ENCODE measurements at places on chromosomes 4 and X.

DNA sequence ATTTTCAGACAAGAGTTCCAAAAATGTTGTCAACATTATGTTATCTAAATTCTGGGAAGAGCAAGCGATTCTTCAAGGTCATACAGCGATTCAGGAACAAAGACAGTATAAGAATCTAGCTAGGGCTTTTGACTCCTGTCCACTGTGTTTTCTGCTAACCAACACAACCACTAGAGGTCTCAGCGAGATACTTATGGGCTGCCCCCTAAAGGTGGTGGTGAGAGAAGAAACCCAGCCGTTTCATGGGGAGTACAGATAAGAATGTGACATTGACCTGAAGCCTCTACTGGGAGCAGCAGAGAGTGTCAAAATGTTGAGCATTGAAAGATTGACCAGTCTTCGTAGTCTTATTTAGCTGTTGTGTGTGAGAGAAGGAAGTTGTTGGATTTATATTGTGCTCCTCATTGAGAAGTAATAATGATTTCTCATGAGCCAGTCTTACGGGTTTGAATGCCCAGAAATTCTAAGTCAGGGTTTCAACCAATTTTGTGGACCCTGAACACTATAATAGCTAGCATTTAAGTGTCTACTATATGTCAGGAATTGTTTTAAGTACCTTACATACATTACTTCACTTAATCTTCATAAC is 168.3 kb downstream of the SPRY1 start:
- peak; percentile 97 for ATAC-seq

DNA sequence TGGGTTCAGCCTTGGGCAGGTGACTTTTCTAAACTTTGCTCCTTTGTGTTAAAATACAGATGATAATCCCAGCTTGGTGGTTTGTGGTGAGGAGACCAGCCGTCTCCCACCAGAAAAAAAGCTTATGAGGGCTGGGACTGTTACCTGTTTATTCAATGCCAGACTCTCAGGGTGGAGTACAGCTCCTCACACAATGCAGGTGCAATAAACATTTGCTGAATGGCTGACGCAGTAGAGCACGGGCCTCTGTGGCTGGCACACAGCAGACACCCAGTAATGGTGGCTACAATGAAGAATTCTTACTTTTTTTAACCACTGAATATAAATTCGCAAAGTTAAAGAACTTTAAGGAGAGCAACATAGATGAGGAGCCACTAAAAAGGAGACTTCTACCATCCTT is 30.2 kb downstream of the BEND4 start:
- ATAC-seq: no peak

DNA sequence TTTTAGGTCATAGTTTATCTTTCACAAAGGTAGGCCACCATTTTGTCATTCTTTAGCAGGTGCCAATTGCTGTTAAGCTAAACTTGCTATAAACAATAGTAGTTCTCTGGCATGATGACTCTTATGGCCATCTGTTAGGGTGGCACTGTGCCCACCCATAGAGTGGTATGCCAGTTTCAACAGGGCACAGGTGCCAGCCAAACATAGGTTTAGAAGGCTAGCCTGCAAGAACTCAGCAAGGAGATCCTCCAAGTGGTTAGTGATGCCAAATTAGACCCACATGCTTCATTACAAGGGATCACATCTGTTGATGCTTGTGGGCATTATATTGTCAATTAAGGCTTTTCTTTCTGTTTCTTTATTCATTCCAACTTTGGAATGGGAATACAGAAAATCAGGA is 204.5 kb downstream of the FMR1NB start:
- no peak for ATAC-seq

GRCh38 chr4:184216515-184216914 is 1.2 kb downstream of the ENPP6 start:
- ATAC-seq: no peak

GRCh38 chr4:5719350-5720055 is 8.5 kb downstream of the EVC start:
- no peak for ATAC-seq

DNA sequence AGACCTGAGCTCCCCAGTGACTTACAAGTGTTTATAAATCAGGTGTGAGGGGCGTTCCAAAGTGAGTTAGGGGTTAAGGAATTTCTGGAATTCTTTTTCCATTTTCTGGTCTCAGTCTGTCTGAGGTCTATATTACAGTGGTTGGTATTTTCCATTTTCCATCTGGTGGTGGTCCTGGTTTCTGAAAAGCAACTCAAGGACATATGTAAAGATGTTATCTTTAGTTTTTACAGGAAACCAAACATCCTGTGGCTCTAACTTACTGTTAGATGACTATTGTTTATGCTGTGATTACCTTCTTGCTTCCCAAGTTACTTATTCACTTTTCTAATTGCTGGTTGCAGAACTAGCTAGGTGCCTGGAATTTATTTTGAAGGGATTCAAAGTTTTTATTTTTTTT is 53.5 kb upstream of the IL21 start:
- ATAC-seq: no peak

- ATAC-seq: no peak
These were observed 142.5 kb downstream of the COL4A5 start for GRCh38 chrX:108582151-108582550.

GRCh38 chr4:123073650-123074049 is 151.3 kb upstream of the NUDT6 start:
- no peak for ATAC-seq

DNA sequence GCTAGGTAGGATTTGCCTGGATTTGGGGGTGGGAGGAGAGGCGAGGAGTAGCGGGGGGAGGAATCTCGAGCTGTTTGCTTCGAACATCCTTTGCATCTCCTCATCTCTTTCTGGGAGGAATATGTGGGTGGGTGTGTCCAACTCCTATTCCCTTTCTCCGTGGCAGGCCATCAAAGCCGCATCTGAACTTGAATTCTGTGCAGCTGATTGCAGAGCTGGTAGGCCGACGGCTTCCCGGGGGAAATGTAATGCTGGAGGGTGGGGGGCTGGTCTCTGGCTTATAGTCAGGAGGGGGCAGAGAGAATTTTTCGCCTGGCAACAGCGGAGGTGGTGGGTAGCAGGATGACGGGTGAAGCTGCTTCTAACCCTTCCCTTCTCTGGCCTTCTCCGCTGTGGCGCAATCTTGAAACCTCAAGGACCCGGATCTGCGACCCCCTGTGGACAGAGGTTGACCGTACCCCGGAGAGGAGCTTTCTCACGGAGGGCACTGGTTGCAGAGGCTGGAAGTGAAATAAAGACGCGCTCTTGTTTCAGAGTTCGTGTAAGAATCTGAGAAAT is 628 bp downstream of the ZCCHC12 start:
- no peak for ATAC-seq

DNA sequence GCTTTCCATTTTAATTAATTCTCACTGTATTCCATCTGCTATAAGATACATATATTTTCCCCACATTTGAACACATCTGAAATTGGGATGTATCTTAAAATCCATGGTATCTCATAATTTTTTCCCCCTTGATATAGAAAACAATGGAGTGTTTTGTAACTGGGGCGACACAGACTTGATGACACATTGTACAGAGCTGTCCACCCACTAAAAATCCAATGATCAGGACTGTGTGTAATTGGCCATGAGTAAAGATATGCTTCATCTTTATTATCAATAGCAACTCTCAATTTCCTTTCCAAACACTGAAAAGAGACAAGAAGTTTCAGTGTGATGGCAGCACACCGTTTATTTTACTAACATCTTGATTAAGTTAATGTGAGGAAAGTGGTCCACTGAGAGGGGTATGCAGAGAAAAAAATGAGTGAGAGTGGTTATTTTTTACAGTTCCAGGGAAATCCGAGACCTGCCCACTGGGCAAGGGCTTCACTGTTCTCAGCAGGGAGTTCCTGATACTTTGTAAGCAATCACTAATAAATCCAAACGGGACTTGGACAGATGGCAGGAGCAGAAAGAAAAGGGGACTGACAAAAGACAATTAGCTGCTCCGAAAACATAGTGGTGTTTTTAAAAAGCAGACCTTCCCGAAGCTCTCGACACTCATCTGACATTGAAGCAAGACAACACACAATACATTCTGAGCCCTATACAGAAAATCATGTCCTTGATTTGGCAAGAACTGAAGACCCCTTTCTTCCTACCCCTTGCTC is 149.4 kb downstream of the TSPAN5 start:
- ATAC-seq: no peak

- no peak for ATAC-seq
These were observed 64.9 kb downstream of the SORCS2 start for GRCh38 chr4:7256984-7257810.

GRCh38 chr4:53626491-53626890 is 35.2 kb upstream of the LNX1 start:
- ATAC-seq: no peak

DNA sequence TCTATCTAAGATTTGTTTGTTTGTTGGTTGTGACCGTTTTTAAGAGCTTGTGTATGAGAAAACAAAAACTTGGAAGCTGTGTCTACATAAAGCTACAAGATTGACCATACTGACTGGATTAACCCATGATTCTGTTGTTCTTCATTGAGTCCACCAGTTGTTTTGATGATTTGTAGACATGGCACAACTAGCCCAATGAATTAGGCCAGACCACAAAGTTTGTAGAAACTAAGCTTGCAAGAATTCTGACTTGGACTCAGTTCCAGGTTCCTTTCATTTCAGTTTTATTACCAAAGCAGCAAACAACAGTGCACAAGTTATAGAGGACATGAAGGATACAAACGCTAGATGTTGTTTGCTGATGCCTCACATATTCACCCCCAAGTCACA is 119.3 kb downstream of the RASGEF1B start:
- no peak for ATAC-seq

DNA sequence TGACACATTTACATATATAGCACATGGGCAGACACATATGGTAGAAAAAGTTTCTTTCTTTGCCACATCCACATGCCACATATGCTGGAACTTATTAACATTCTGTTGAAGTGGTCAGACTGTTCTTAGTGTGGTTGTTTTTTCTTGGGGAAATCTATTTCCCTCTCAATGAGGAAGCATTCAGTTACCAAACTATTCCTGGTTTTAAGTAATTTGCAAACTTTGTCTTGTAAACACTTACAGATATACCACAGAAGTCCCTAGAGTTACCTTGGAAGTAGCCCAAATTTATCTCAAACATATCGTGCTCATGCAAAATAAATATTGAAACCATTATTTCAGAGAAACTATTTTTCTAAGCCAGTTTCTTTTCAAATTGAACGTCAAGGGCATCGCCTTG is 625.5 kb upstream of the INTU start:
- no peak for ATAC-seq

DNA sequence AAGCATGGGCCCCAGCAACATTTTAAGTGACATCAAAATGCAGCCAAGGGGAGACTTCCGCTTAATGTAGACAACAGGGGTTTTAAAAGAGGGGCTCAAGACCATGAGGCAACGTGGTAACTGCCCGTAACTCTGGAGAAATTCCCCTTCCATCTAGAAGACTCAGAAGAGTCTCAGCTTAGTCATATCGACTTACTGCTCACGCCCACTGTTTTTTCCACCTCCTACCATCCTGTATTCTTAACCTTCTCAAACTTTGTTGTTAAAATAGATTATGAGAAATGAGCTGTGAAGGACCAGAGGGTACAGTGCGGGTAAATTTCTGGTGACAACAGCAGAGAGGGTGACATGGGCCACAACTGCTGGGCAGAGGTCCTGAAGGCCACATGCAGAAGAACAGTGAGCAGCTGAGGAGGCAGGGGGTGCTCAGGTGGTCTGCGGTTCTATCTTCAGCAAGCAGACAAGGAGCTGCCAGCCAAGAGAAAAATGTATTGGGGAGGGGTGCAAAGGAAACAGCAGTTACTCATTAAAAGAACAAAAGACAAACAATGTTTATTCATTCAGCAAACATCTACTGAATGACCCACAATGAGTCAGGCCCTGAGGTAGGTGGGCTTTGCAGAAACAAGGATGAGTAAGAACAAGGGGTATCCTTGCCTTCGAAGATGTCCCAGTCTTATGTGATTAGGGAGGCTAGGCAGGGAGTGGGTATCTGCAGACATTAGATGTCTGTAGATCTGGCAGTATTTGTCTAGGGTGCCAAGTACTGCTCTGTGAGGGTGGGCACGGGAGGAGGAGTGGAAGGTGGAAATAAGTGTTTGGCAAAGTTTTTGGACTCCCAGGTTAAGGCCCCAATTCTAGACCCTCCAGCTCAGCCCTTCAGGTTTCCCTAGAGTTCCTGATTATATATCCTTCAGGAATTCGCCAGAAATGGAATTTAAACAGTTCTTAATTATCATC is 175.3 kb downstream of the TSPAN5 start:
- ATAC-seq: peak; percentile 91

GRCh38 chr4:147492306-147492705 is 11.4 kb downstream of the EDNRA start:
- ATAC-seq: no peak

DNA sequence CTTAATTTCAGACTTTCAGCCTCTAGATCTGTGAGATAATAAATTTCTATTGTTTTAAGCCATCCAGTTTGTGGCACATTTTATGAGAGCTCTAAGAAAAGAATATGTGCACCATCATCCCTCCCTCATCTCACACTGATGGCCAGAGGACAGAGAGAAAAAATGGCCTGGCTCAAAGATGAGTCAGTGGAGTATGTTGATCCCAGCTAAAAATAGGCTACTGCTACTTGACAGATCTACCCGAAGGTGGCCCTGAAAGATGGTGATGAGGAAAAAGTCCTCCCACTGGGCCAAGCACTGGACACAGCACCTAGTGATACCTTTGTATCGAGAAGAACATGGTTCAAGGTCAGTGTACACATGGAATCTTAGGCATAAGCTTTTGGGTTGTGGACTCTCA is 38.2 kb upstream of the DCTD start:
- ATAC-seq: no peak

DNA sequence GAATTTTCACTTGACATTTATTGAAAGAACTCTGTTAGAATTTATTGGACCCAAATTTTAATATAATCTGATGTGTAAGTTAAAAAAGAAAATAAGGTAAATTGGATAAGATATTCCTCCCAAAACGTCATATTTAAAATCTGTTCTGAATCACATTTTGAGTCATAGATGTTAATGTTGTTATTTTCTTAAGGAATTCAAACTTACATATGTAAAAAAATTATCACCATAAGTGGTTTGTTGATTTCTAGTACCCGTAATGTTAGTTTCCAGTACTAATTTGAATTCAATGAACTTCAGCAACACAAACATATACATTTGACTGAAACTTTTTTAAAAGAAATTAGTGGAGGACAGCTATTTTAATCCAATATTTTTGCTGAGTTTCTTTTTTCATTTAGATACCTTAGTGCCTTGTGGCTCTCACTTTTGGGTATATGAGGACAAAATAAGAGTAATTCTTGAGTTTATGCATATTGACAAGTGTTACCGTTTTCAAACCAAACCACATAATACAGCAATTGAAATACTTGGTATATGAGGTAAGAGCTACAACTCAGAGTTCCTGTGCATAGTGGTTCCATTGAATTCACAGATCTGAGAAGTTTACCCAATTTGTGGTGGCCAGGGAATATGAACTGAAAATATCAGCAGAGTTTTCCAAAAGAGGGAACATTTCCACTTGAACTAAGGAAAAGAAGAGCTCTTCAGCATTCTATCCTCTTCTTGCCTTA is 71.8 kb downstream of the C4orf46 start:
- ATAC-seq: no peak

GRCh38 chr4:94175553-94176261 is 32.0 kb upstream of the SMARCAD1 start:
- ATAC-seq: no peak
